H4 (cell line): ENCODE measurements at places on chromosomes 13 and 19. TPM values are rescaled to one million over a fixed set of nuclear protein-coding genes. Genes with fewer than 3 reads are reported as not detected.

DNA sequence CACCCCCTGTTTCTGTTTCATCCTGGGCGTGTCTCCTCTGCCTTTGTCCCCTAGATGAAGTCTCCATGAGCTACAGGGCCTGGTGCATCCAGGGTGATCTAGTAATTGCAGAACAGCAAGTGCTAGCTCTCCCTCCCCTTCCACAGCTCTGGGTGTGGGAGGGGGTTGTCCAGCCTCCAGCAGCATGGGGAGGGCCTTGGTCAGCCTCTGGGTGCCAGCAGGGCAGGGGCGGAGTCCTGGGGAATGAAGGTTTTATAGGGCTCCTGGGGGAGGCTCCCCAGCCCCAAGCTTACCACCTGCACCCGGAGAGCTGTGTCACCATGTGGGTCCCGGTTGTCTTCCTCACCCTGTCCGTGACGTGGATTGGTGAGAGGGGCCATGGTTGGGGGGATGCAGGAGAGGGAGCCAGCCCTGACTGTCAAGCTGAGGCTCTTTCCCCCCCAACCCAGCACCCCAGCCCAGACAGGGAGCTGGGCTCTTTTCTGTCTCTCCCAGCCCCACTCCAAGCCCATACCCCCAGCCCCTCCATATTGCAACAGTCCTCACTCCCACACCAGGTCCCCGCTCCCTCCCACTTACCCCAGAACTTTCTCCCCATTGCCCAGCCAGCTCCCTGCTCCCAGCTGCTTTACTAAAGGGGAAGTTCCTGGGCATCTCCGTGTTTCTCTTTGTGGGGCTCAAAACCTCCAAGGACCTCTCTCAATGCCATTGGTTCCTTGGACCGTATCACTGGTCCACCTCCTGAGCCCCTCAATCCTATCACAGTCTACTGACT lies at the start of gene KLK3:
TSS of gene KLK3 (plus strand) at position 280 of the 775 bp plus-strand sequence. CDS start at position 321, 41 bp downstream.
- no peak for DNase-seq

GRCh38 chr19:13044231-13044836 lies 49.1 kb downstream of the NFIX start:
- DNase-seq, result no peak

DNA sequence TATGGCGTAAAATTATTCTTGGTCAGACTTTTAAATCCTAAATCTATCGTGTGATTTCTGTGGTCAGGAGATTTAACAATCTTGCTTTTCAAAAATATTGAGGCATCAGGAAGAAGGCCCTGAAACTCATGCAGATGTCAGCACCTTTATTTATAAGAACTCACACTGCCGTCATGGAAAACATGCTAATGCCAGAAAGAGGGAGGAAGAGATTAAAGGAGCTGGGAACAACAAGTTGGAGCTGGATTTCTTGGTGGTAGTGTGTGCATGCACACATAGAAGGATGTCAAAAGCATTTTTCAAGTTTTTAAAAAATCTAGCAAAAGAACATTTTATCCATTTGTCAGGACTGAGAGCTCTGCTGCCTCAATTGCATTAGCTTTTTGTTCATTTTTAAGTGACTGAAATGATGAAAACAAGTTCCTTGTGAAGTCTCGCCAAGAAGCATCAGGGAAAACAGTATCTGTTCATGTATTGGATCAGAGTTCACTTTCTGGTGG lies 342.5 kb downstream of the SPRY2 start:
- no peak for DNase-seq

Gene KIRREL2
- 0.08 and 0.19 TPM in 2 replicates for total RNA-seq
